ENCODE measurements at places on chromosomes 7 and 10.

- no peak for DNase-seq
Observed at GRCh38 chr7:101185258-101185839, 5.3 kb upstream of the NAT16 start.

- DNase-seq: peak; percentile 36
Observed at GRCh38 chr7:131109759-131110296, 217.8 kb upstream of the MKLN1 start.

GRCh38 chr7:82335001-82335400 lies 108.6 kb downstream of the CACNA2D1 start:
- DNase-seq: no peak

- DNase-seq: no peak
Observed at GRCh38 chr10:62019685-62020359, 118.3 kb downstream of the ARID5B start.

DNA sequence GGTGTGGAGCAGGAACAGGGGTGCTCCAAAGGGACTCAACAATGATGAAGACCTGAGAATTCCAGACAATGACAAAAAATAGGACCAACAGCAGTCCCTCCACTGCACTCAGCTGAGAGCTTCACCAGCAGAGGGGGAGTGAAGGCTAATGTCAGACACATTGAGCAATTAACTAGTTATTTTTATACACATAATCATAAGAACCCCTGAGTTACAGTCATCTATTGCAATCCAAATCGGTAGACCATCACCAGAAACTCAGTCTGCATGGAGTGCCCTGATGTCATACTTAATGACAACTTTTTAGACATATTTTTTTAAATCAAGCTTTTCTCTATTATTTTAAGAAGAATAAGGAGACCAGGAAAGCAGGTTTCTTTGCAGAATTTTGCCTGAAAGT lies 30.6 kb upstream of the IKZF1 start:
- DNase-seq: no peak

- DNase-seq: no peak
Observed at GRCh38 chr7:16874066-16874465, 7.7 kb downstream of the AGR3 start.

DNA sequence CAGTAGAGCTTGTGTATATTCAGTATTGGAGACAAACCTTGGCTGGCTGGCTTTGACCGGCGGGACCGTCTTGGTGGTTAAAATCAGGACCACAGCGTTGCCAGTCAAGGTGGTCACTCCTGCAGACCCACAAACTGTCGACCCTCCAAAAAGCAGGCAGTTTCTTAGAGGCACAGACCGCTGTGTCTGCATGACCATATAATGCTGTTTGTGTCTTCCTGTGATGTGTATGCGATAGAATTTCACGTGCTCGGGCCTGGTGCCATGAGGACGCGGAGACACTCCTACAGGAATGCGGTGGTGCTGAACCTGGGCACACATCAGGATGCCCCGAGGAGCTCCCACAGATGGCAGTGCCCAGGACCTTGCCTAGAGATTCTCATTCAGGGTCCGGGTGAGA lies 34.8 kb downstream of the BNIP3 start:
- no peak for DNase-seq

- DNase-seq: no peak
Observed at GRCh38 chr7:2261611-2262010, 19.6 kb downstream of the NUDT1 start.
